ENCODE measurements at places on chromosomes 5 and 9.

GRCh38 chr9:37840560-37841194, 40.1 kb downstream of the DCAF10 start:
- no peak for DNase-seq

- DNase-seq = no peak
Measured at GRCh38 chr9:20683351-20684034, 566 bp upstream of the FOCAD start.

GRCh38 chr5:83590966-83591365, 119.4 kb downstream of the VCAN start:
- no peak for DNase-seq

- DNase-seq = no peak
Measured at GRCh38 chr5:59137846-59138245, 555.0 kb downstream of the RAB3C start.

DNA sequence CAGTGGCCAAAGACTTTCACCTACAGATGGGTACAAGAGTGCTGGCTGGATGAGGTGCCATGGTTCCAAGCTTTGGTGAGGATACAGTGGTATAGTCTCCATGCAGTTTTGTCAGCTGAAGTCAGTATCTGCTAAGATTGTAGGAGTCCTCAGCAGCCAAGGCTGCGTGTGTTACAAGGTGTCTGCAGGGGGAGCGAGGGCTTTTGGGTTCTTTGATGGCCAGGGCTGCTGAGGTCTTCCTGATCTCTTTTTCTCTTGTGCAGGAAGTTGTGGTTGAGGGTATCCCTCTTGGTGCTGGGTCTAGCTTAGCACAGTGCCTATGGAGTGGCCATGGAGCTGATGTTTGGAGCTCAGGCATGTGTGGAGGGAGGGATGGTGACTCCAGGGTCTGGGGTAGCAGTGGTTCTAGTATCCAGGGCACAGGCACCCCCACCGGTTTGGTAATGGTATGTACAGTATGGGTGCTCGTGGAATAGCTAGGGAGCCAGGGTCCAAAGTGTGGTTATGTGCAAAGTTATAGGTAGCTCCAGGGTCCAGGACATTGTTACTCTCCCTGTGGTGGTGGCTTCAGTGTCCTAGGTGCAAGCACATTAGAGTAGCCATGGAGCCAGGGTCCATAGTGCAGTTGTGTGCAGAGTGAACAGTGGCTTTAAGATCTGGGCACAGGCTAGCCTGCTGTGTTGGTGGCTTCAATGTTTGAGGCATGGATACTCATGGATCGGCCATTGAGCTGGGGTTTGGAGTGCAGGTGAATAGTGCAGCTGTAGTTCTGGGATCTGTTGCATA, 36.7 kb downstream of the CNTLN start:
- DNase-seq = no peak

- DNase-seq = peak; percentile 77
Measured at GRCh38 chr5:14440582-14441431, 140.8 kb upstream of the OTULINL start.

DNA sequence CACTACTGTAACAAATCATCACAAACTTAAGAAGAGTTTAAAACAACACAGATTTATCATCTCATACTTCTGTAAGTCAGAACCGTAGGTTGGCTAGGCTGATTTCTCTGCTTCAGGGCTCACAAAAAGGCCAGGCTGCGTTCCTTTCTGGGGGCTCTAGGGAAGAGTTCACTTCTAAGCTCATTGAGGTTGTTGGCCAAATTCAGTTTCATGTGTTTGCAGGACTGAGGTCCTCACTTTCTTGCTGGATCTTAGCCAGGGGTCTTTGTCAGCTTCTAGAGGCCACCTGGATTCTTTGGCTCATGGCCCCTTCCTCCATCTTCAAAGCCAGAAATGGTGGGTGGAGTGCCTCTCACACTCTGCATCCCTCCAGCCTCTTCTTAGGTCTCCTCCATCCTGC, 76.0 kb downstream of the ACTBL2 start:
- no peak for DNase-seq

DNA sequence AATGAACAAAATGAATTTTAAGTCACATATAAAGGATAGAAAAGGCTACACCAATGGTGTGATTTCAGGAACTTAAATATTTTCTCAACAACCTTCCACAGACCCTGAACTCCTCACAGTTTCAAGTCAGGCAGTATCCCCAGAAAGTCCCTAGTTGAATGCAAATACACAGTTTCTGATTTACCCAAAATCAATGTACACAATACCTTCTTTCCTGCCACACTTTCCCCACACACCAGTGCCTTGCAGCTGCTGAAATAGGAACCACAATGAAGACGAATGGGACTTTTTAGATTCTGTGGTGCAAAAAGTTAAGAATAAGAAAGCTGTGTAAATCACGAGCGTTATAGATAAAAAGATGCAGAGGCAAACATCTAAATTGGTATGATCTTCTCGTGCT, 552.4 kb upstream of the MEF2C start:
- DNase-seq = no peak

DNA sequence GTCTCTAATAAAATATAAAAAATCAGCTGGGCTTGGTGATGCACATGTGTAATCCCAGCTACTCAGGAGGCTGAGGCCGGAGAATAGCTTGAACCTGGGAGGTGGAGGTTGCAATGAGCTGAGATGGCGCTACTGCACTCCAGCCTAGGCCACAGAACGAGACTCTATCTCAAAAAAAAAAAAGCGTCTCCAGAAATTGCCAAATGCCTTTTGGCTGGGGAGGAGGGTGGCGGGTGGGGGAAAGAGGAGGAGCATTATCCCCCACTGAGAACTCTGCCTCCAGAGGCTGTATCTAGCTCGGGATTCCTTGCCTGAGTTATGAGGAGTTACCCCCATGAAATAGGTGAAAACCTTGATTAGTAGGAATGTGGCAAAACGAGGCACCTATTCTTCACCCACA, 4.8 kb downstream of the ROPN1L start:
- DNase-seq = no peak

- DNase-seq = no peak
Measured at GRCh38 chr9:14159440-14160216, 154.3 kb downstream of the NFIB start.

- peak; percentile 2 for DNase-seq
Measured at GRCh38 chr5:177035976-177036375, 13.5 kb downstream of the ZNF346 start.

- no peak for DNase-seq
Measured at GRCh38 chr9:99050292-99050911, 54.5 kb upstream of the TGFBR1 start.

DNA sequence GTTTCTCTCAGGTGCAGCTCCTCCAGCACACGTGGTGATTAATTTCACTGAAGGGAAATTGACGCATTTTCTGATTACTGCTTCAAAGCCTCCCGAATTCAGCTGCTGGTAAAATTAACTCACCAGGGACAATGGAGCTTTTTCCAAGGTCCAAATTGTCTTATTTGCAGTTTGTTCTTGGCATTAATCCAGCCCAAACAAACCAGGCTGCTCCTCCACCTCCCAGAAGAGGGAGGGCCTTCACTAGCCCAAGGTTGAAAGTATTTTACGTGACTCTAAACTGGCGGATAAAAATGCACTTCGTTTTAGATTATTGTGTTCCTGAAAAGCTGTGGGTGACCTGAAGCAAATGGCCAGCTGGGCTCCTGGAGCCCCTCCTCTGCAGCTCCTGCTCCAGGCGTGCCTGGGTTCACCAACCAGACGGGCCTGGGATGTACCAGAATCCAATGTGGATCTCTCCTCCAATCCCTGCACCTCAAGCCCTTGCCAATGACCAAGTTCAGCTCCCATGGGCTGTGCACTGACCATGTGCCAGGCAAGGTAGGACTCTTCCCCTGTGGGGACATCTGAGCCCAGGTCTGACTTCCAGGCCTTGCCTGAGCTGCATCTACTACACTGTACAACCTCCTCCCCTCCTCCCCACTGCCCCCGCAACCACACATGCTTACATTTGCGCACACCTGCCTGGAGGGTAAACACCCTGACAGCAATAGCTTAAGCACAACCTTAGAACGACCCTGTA, 193.4 kb downstream of the CDK5RAP2 start:
- peak; percentile 35 for DNase-seq

- DNase-seq = no peak
Measured at GRCh38 chr9:86115886-86116285, 16.5 kb upstream of the GOLM1 start.

DNA sequence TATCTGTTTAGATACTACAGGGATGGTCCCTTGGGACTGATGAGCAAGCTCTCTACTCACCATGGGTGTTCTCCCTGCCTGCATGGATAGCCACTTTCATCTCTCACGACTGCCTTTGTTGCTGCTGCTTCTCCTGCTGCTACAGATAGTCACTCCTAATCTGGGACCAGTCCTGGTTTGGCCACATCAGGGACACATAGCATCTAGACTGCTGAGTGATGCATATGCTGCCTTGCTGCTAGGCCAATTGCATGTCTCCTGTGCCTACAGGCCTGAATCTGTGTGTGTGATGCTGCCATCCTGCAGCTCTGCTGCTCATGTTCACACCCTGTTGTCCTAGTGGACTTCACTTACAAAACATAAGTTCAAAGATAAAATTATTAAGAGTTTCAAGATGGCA, 297.1 kb downstream of the HCN1 start:
- peak; percentile 16 for DNase-seq

DNA sequence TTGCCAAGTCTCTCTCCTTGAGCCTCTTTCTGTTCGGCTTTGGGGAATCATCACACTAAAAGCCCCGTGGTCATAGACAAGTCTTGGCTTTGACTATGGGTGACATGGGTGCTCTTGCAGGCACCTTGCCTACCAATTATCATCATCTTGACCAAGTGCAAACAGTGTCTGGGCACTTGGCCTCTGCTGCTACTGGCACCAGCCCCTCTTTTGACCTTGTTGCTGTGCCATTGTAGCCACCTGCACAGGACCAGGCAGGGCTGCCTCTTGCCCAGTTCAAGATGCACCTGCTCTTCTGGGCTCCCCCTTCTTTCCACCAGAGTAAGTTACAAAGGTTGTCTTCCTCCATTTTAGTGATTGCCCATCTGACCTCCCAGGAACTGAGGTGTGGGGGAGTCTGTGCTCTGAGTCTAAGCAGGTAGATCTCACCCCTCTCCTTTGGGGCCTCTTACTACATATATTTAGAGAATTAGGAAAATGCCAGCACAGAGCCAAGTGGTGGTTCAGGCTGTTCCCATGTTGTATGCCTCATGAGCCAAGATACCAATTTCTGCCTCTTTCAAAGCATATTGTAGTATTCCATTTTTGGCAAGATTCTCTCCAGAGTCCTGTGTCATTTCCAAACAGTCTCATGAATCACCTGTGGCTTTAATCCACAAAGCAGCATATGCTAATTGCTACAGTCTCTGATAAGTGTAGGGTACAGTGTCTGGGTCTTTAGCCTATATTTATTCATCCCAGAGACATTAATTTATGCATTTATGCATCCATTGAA, 142.9 kb upstream of the DAP start:
- no peak for DNase-seq

DNA sequence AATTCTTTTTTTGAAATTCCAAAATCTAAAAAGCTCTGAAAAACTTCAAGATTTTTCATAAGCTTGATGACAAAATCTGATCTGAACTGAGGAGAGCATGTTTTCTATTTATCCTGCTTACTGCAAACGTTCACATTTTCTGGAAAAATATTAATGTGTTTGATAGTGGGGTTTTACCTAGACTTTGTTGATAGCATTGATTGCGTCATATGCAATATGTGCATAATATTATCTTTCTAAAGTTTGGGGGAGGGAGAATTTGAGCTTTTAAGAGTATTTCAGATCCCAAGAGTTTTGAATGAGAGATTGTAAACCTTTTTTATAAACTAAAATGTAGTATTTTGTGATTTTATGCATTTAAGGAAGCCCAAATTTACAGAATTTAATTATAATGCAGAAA, 62.8 kb upstream of the CDH6 start:
- DNase-seq = no peak

GRCh38 chr5:135205632-135206349, 171.8 kb upstream of the PITX1 start:
- no peak for DNase-seq

DNA sequence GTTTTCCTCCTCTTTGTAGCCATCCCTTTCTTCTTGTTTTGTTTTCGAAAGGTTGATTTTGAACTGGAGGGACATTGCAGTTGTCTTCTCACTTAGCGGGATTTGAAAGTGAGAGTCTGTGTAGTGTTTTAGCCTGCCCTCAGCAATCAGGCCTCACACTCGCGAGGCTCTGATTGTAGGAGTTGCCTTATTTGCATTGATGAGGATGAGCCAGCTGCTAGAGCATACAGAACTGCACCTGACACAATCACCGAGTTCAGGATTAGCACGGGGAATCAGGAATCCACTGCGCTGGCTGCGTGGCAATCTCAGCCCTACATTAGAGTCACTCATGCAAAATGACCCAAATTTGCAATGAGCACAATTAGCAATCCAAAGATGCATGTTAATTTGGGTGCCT, 122.5 kb upstream of the TMEM161B start:
- DNase-seq = no peak

DNA sequence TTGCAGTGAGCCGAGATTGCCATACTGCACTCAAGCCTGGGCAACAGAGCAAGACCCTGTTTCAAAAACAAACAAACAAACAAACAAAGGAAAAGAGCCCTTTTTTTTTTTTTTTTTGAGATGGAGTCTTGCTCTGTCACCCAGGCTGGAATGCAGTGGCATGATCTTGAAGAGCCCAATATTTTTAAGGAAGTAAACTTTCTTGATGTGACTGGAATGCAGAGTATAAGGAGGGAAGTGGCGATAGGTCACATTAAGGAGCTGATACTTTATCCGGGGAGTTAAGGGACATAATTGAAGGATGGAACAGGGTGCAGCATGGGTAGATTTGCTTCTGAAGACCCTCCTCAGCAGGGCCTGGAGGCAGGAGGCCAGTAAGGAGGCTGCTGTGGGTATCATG, 13.0 kb downstream of the NAIF1 start:
- no peak for DNase-seq

DNA sequence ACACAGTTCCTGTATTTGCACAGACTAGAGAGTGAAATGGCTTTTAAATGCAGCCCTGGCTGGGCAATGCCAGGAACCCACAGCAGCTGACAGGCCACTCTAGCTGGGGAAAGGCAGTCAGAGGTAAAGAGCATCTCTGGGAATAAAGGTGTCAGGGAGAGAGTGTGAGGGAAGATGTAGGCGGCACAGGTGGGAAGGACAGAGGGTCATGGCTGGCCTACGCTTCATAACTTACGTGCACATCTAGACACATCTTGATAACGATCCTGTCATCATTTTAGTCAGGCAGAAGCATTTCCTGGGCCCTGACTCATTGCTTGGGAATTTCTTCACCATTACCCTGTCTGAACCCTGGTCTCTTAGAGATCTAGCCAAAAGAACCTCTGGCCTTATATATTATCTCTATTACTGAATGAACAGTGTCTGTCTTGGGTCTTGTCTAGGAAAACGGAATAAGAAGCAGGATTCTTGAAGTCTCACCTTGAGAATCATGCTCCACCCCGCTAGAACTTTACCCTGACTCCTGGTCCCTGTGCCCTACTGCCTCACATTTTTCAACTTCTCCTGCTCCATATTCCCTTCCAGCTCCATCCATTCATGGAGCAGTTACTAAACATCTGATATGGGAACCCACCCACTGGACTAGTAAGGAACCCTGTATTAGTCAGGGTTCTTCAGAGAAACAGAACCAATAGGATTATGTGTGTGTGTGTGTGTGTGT, 106.4 kb upstream of the ELL2 start:
- no peak for DNase-seq

- no peak for DNase-seq
Measured at GRCh38 chr5:154829589-154830218, 20.7 kb downstream of the FAXDC2 start.
